ENCODE measurements at places on chromosomes 4 and X.

GRCh38 chr4:94115687-94116086 lies 92.0 kb upstream of the SMARCAD1 start:
- DNase-seq: no peak

DNA sequence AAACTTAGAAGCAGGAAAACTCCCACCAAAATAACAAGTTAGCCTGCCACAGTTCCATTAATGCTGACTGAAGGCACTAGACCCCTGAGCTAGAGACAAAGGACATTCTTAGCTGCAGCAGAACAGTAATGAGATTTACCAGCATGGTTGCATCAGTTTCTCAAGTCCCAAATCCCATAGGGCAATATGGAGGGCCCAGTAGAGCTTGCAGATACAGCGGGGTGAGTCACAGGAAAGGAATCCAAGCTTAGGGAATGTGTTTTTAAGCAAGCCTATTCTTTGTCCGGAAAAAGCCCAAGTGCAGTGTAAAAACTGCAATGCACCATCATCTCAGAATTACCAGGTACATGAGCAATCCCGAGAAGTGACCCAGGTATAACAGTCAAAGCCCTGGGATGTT lies 51.3 kb upstream of the EXOC1L start:
- DNase-seq: no peak

DNA sequence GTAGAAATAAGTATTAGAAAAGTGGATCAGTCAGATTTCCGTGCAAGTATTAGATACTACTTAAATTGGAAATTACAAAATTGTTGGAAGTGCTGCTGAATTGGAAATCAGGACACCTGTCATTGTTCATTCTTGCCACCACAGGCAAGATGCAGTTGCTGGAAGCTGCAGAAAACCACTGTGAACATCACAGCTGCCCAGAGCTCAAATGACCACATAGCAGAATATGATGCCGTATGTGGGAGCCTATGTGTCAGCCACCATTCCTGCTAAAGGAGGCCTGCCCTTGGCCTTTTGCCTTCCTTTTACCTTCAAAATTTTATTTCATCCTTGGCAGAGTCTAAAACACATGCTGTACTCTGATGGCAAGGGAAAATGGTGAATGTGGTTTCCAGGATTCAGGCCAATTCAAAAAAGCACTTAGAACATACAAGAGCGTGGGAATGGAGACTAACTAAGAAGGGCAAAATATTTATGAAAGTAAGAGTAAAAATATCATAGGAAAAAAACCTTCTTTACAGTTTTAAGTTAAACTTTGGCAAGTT lies 1005.5 kb upstream of the GRID2 start:
- no peak for DNase-seq

- no peak for DNase-seq
Measured at GRCh38 chrX:4994855-4995254, 1233.8 kb downstream of the NLGN4X start.

DNA sequence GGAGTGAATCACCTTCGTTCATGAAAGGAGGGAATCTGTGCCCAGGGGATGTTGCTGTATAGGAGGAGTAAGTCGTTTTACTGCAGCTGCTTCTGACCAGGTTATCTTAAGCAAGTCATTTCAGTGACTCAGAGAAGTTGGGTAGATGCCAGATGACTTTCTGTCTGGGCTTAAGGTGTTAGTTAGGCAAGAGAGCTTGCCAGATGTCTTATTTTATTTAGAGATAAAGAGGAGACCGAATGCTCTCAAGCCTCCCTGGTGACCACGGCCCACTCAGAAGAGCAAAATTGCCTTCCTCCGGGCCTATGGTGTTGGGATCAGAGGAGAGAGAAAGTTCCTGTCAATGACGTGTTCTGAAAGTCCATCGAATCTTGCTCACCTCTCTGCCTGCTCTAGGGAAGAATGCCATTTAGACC lies 16.3 kb upstream of the ZNF827 start:
- DNase-seq: no peak

DNA sequence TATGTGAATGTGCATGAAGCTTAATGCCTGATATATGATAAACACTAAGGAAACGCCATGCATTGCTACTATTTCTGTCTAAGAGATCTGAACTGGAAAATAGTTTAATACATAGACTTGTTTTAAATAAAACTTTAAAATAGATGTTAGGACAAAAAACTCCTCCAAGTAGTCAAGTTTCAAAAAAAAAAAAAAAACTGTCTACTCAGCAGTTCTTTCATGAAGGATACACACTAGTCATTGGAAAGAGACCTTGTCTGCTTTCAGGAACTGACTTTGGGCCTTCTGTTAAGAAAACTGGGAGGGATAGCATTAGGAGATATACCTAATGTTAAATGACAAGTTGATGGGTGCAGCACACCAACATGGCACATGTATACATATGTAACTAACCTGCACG lies 138.4 kb downstream of the ANTXR2 start:
- no peak for DNase-seq

GRCh38 chr4:152535360-152535902 lies 461 bp downstream of the FBXW7 start:
- no peak for DNase-seq

GRCh38 chr4:41832961-41833360 lies 84.4 kb upstream of the PHOX2B start:
- DNase-seq: no peak

DNA sequence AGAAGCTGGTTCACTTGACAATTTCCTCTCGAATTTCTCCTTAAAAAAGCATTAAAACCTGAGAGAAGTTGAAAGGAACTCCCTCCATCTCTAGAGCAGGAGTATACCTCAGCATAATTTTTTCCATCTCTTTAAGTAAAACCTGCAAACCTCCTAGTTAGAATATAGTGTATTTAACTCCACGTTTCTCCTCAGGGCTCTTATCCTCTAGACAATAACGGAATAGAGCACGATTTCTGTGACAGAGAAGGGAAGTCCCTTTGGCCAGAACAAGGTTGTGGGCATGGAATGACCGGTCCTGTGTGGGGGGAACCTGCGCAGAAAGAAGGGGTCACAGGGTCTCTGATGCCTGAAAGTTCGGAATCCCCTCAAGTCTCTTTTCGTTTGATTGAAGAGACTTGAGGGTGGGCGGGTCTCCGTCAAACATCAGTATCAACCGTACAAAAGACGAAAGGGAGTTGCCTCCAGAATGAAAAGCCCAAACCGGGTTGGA lies 697 bp downstream of the ZNF280C start:
- no peak for DNase-seq

GRCh38 chr4:118032691-118033090 lies 1.6 kb upstream of the NDST3 start:
- no peak for DNase-seq

- no peak for DNase-seq
Measured at GRCh38 chrX:29348288-29348687, 761.0 kb downstream of the IL1RAPL1 start.

DNA sequence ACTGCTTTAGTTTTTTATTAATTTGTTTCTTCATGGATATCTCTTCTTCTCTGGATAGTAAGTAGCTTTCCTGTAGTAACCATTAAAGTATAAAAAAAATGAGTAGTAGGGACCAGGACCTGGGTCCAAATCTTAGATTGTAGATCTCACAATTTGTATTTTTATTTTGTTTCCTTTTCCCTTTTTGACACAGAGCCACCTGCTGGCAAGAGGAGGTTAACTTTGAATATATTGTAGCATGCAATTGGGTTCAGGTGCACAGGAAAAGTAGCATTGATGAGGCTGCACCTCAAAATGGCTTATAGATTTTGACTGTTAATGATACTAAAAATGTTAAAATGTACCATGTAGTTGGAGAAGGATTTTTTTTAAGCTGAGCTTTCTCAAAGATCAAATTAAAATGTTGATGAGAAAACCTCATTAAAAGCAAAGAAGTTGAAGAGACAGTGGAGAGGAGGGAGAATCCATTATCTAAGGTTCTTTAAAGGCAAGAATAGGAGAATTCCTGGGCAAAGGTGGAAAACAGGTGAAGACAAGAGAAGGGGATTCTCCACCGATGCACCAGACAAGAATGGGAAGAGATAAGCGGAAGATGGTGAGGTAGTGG lies 48.3 kb upstream of the HPGDS start:
- no peak for DNase-seq

- no peak for DNase-seq
Measured at GRCh38 chr4:128917781-128918180, 108.3 kb downstream of the JADE1 start.

- DNase-seq: no peak
Measured at GRCh38 chr4:1716065-1716945, 4.2 kb upstream of the SLBP start.

DNA sequence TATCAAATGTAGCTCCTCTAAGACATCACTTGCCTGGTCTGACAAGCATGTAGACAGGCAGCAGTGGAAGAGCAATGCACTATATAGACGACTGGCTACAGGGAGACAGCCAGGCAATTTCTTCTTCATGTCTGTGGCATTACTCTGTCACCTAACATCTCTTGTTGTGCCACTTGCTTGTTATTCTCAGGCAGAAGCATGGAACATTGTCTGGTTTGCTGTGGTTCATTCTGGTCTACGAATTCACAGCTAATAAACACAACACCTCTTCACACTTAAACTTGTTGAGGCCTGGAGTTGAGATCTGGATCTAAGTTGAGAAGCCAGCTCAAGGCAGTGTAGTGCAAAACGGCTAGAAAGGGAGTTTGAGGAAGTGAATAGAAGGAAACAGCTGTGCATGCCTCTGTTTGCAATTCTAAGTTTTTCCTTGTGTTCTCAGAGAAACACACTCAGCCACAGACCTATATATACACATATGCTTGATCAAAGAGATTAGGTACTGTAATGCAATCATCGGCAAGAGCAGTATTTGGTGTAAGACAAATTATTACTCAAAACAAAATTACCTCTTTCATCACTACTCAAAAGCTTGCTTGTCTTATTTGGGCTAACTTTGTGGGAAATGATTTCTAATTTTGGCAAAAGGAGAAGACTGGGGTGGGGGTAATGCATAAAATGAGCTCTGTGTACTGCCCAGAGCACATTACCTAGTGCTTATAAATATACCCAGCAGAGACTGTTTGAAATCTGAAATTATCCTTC lies 243.8 kb downstream of the PPP3CA start:
- no peak for DNase-seq

GRCh38 chr4:103400405-103400804 lies 202.3 kb upstream of the CENPE start:
- no peak for DNase-seq

DNA sequence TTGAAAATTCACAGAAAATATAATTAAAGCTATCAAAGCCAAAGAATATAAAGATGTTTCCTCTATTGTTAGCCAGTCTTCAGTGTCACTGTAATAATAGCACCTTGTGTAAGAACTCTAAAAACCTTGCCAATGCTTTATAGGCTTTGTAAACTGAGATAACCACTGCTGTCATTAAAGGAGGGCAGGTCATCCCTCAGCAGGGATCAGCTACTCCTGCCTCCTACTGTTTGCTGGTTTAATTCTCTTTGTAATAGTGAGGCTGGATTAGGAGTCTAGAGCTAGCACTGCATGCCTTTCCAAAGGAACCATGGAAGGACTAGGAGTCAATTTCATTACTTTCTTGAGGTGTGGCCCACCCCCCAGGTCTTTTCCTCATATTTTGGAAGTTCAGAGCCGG lies 46.2 kb downstream of the FHIP1A start:
- DNase-seq: no peak

DNA sequence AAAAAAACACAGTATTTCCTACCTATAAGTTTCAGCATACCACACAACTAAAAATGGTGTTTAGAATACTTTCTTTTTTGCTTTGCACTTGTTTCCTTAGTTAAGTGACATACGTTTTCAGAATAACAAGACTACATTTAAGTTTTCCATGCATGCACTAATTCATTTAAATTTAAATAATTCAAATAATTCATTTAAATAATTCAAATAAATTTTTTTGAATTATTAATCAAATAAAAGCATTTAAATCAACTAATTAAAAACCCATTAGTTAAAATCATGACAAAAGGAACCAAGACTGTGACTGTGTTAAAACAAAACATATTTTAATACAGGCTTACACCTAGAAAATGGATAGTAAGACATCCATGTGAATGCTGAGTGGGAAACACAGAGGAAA lies 12.8 kb downstream of the ANXA5 start:
- no peak for DNase-seq

All from NCI-H1417 treated with DMSO at 0.1 percent for 48 hours (cell line).